ENCODE measurements at places on chromosomes 2 and 18. TPM values are rescaled to one million over a fixed set of nuclear protein-coding genes. Genes with fewer than 3 reads are reported as not detected.

GRCh38 chr18:57497372-57498294 lies 62.5 kb downstream of the ONECUT2 start:
- no peak for DNase-seq

GRCh38 chr2:85398426-85399182 lies 11.6 kb downstream of the CAPG start:
- no peak for DNase-seq

DNA sequence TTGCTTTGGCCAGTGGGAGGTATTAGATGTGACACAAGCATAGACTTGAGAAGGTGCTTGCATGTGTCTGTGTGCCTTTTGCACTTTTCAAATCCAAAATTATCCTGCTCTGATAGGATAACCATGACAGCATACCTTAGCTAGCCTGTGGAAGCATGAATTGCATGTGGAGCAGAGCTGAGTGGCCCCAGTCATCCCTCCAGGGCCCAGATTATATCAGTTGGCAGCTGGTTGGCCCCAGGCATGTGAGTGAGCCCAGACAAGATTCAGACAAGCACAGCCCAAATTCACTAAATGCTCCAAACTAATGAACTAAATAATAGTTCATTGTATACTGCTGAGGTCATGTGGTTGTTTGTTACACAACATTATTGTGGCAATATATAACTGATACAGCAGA lies 18.8 kb downstream of the TACR1 start:
- DNase-seq = no peak

Gene WNT10A
- not detected for total RNA-seq

DNA sequence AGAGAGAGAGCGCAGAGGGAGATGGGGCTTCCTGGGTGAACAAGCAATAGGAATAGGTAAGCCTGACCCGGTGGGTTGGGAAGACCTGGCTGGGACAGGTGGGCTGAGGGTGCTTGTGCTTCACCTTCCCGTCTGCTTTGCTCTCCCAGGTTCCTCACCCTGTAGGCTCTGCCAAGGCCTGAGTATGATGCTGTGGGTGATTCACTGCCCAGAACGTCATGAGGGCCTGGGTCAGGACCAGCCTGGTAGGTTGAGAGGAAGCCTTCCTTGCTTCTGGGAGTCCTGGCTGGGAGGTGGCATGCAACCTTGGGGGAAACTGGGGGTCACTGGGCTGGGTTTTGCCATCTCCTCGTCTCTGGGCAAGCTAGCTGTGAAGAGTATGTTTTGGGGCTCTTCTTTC lies 220.2 kb upstream of the APCDD1 start:
- DNase-seq = no peak

- no peak for DNase-seq
Measured at GRCh38 chr2:88838165-88838635, 146.7 kb downstream of the RPIA start.

- no peak for DNase-seq
Measured at GRCh38 chr2:215624423-215624829, 188.6 kb upstream of the FN1 start.

- peak; percentile 34 for DNase-seq
Measured at GRCh38 chr2:218658671-218659257, 659 bp downstream of the ZNF142 start.

Gene CENPA
- 1.2 TPM for total RNA-seq

- no peak for DNase-seq
Measured at GRCh38 chr18:73636355-73636754, 511.3 kb downstream of the FBXO15 start.

DNA sequence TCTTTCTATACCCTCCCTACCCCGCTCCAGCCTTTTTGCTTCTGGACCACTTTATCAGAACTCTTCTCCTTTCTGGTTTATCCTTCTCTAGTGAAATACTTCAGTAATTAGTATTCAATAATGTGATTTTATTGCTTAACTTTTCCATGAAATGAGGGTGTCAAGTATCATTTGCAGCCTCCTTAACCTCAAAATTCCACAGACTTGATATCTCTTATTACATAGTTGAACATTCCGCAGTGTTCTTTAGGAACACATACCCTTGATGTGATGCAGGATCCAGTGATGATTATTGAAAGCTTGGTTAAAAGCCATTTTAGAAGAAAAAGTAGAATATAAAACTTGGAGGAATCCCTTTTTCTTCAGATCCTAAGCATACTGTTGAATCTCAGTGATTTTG lies 94.8 kb downstream of the GREB1L start:
- no peak for DNase-seq
